Hematopoietic multipotent progenitor cell treated with erythropoietin and hydrocortisone succinate and interleukin-3 and kit ligand, for 15 days (in vitro differentiated cells): ENCODE measurements at places on chromosomes 1 and 21.

DNA sequence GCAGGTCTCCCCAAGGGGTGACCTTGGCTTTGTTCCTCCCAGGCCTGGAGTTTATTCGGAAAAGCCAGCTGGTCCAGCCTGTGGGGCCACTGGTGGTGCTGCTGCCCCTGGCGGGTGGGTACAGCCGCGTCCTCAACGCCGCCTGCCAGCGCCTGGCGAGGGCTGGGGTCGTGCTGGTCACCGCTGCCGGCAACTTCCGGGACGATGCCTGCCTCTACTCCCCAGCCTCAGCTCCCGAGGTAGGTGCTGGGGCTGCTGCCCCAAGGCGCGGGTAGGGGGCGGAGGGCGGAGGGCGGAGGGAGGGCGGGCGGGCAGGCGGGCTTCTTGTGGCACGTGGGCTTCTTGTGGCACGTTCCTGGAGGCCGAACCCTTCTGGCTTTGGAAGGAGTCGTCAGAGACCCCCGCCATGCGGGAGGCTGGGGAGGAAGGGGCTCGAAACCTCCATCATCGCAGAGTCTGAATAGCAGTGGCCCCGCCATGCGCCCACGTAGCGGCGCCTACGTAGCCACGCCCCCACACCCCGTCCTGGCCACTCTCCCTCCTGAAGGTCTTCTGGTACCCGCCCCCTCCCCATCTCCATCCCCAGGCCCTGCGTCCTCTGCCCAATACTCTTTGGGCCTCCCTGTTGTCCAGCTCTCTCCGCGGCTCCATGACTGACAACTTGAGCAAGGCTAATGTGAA, 16.7 kb downstream of the PCSK9 start:
- no peak for DNase-seq

GRCh38 chr21:46004168-46004861, 22.7 kb downstream of the COL6A1 start:
- DNase-seq = no peak

- no peak for DNase-seq
Measured at GRCh38 chr1:113769601-113769970, 10.3 kb upstream of the PHTF1 start.

DNA sequence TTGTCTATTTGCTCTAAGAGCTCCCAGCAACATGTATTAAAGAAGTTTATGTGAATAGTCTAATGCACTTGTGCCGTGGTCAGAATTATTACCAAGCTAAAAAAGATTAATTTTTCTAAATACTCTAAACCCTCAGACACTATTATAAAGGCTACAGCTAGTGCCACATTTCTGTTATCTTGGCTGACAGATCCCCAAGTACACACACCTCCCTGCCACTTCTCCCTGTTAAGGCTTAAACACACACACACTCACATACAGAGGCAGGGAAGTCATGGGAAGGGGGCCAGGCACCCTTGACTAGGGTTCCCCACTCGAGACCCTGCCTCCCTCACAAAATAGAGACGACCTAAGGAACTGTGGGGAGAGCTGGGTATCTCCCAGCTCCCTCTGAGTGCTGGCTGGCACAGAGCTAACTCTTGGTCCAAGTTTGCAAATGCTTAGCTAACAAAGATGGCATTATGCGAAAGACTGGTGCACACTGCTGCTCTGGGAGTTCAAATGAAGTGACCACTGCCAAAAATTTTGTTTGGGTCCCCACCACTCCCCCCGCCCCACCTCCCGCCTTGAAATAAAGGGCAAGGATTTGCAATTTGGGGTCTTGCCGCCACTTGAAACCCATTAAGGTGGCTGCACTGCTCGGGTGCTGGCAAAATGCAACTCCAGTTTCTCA, 9.8 kb downstream of the SSBP3 start:
- DNase-seq = peak; percentile 77

- no peak for DNase-seq
Measured at GRCh38 chr1:54290506-54291184, 90.7 kb downstream of the MRPL37 start.

GRCh38 chr1:2239384-2239985, 11.4 kb downstream of the SKI start:
- DNase-seq = no peak

GRCh38 chr1:161161652-161162051, 2.4 kb downstream of the USP21 start:
- no peak for DNase-seq

- peak; percentile 75 for DNase-seq
Measured at GRCh38 chr1:154328318-154329151, 3.2 kb downstream of the ATP8B2 start.

DNA sequence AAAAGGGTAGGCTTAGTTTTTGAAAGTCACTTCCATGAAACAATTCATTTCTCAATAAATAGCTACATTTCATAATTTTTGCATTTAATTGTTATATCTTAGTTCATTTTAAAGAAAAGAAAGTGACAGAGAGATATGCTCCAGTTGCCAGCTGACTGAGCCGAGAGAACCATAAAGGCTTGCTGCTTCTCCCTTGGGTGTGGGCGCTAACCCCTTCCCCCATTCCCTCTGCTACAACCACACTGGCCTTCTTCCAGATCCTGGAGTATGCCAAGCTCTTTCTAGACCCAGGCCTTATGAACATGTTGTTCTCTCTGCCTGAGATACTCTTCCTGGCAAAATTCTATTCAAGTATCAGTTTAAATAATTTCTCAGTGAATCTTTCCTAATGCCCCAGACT, 12.3 kb downstream of the SORT1 start:
- DNase-seq = no peak

DNA sequence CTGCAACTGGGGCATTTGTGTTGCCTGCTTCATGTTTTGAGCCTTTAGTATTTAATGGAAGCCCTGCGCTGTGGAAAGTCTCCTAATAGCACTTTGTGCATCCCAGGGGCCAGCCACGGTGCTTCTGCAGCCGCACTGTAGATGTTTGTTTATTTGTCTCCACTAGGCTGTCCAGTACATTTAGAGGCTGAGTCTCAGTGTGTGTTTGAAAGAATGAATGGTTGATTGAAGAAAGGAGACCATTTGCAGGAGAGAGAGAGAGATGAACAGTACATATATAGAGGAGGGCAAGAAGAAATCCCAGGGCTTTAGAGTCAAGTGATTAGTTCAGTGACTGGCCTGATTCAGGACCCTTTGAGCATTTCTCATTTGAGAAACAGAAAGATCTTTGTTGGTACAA, 33.9 kb downstream of the MPZL1 start:
- no peak for DNase-seq

GRCh38 chr1:66644331-66644730, 107.9 kb upstream of the DYNLT5 start:
- DNase-seq = no peak

- peak; percentile 79 for DNase-seq
Measured at GRCh38 chr1:16009030-16009460, 5.0 kb downstream of the SRARP start.

DNA sequence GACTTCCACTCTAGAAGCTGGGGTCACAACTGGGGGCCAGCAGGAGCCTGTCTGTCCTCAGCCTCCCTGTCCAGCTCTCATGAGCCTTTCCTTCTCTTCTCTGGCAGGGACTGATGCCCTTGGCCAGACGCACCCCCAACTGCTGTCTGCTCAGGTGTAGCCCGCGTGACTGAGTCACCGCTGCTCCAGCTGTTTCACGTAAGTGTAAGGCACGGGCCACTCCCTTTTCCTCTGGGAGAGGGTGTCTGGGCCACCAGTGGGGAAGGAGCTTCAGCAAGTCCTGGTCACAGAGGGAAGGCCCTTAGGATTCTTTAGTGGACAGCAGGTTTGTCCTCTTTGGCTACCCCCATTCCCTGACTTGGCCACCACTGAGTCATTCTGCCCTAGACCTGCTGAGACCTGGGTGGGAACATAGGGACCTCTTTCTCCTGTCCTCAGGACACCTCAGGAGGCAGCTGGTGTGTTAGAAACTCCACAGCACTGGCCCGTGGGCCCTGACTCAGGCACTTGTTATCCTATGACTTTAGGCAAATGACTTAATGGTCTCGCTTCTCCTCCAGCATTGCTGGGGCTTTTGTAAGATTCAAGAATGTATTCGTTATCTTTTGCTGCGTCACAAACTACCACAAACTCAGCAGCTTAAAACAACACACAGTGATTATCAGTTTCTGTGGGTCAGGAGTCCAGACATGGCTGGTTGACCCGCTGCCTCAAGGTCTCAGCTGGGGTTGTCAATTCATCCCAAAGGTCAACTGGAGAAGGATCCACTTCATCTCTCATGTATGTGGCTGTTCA, 64.8 kb downstream of the FAM163A start:
- no peak for DNase-seq

DNA sequence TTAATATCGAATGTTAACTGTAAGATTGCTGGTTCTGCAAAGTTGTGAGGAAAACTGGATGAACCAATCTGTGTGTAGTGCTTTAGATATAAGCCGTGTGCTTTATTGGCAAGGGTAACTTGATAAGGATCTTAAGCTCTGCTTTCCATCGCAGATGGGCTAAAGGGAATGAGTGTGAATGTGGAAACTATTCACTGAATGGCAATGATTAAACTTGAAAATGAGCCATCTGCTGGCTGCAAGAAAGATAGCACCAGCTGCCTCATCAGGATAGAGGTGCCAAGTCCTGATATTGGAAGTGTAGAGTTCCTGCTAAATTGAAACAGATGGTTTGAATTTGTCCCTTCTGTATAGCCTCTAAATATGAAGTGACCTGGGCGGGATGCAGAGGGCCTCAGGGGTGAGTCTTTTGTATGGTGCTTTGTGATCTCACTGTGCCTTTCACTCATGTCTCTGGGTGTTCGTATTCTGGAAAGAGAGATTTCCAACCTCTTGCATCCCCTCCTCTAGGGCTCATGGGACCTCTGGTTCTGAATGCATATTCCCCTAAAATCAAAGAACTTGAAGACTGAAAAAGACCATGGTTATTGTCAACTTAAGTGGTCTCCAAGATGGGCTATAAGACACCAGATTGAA, 9.2 kb downstream of the FCRL3 start:
- DNase-seq = no peak

GRCh38 chr1:21821385-21822019, 9.4 kb downstream of the LDLRAD2 start:
- DNase-seq = no peak

DNA sequence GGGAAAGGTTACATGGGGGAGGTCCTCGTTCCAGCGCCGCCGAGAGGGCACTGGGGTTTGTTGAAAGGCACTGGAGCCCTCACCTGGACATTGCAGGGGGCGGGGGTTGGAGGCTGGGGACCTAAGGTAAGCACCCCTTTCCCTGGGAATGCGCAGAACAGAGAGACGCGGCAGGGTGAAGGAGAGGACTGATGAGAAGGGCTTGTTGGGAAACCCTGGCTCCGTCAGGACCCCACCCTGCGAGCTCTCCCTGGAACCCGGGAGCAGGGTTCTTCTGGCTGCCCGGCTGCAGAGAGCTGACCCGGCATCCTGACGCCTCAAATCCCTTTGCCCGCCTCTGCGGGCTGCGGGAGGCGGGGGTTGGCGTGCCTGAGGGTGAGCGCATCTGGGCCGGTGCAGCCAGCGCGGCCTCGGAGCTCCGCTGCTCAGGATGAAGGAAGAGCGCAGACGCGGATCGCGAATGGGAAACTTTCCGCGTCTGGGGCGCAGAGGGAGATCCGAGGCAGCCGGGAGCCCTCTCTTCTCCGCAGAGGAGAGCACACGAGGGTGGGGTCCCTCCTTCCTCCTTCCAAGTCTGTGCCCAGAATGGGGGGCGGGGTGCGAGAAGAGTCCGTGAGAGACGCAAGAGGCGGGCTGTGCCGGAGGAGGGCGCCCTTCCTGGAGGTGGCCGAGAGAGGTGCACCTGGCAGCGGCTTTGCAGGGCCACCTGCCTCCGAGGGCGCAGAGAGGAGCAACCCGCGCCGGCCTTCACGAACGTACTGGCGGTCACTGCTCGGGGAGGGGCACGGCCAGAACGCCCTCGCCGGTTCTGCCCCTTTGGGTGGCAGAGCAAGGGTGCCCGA, 2.4 kb downstream of the IGSF21 start:
- no peak for DNase-seq

GRCh38 chr1:245587435-245588115, 432.8 kb downstream of the KIF26B start:
- no peak for DNase-seq

DNA sequence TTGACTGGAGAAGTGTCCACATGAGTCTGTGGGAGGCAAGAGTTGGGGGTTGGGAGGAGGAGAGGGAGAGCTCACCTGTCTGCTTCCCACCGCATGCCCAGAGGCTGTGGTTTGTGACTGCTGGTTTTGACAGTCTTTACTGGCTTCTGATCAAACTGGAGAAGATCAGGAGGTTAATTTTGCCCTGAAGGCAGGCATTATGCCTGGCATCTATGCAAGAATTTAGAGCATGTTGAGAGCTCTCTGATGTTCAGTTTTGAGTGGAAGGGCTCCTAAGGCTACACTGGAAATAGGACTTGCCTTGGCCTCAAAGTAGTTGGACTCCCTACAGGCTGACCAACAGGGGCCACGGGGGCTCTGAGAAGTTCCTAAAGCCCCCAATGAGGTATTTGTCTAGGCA, 101.6 kb downstream of the TLR5 start:
- DNase-seq = no peak

GRCh38 chr1:247681288-247681897, 1.9 kb upstream of the OR13G1 start:
- peak; percentile 81 for DNase-seq

DNA sequence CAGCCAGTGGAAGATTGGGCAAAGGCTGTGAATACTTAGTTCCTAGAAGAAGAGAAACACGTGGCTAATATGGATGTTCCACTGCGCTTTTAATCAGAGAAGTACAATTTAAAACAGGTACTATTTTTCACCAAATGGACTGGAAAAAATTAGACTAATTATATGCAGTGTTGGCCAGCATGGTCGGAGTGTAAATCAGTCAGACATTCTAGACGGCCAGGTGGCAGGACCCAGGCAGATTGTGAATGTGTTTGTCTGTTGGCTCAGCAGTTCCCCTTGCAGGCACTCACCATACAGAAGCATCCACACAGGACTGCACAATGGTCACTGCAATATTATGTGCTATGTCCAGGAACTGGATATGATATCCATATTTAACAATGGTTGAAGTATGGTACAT, 23.9 kb upstream of the SLC25A34 start:
- DNase-seq = no peak

GRCh38 chr1:34713443-34713842, 41.4 kb upstream of the GJB5 start:
- DNase-seq = no peak

DNA sequence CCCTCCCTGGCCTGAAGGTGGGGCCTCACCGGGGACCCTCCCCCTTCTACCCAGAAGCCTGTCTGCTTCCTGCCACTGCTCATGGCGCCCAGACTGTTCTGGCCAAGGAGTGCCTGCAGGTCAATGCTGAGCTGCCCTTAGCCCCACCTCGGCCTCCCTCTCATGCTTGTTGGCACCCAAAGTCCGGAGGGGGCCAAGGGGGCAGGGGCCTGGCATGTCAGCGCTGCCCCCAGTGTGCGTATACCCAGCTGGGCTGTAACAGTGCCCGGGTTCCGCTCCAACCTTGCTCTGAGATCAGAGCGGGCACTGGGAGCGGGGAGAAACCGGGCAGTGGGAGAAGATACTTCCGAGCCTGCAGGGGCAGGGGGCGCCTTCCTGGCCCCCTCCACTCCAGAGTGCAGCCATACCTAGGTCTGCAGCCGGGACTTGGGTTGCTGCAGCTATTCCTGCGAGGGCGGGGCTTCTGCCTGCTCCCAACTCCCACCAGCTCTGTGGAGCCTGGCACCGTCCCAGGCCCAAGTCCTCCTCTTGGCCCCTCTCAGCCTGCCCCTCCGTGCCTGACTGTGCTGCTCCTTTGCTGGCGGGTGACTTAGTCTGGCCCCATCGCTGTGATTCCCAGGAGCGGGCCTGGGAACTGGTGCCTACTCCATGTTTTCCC, 21.4 kb upstream of the TGFB2 start:
- no peak for DNase-seq
